ENCODE measurements at places on chromosomes 7 and 10.

DNA sequence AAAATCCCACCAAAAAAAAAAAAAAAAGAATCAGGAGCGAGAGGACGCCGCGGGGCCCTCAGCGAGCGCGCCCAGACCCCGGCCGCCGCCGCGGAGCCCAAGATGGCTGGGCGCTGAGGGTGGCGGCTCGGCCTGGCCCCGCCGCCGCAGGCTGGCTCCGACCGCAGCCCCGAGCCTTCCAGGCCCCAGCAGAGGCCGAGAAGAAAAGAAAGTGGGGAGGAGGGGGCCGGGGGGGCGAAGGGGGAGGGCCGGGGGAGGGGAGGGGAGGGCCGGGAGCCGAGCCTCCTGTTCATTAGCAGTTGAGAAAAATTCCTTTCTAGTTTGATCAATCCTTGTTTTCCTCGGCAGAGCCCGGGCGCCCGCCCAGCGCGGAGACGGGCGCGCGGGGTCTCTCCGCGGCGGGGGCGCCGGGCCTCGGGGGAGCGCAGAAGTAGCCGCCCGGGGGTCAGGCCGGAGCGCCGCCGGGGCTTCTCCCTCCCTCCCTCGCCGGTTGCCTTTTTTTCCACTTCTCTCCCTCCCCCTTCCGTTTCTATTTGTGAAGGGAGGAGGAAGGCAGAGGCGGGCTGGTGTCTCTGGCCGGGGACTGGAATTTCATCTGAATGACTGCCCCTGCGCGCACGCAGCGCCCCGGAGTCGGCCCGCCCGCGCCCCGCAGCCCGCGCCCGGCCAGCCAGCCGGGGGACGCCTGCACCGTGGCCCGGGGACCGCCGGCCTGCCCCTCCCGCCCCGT is 778 bp upstream of the TRIM8 start:
- peak; percentile 75 for DNase-seq

DNA sequence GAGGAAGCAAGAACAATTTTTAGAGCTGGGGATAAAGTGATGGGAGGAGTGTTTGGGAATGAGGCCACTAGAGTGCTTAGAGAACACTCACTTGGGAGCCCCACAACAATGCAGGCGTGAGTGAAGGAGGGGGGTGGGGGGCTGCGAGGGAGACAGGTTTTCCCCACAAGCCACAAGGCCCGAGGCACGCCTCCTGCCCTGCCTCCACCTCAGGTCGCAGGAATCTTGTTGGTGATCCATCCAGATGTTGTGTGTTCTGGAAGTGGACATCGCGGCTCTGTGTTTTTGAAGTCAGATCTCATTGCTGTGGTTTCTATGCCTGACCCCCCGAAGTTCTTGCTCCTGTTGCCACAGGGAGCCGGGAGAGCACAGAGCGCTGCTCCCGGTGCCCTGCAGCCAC is 178.0 kb upstream of the BMPER start:
- no peak for DNase-seq

DNA sequence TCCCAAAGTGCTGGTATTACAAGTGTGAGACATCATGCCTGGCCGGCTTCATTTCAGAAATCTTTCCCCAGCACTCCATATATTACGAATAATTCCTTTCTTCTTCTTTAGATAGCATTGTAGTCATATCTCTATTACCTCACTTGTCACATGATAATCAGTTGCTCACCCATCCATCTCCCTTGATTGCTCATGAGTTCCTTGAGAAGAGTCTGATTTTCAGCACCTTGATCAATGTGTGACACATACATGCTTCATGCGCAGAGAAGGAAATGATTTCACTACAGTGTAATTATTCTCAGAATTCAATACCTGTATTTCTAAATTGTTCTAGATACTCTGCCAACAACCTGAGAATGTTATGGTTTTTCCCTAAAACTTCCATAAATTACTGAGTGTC is 26.7 kb upstream of the GGCT start:
- no peak for DNase-seq

DNA sequence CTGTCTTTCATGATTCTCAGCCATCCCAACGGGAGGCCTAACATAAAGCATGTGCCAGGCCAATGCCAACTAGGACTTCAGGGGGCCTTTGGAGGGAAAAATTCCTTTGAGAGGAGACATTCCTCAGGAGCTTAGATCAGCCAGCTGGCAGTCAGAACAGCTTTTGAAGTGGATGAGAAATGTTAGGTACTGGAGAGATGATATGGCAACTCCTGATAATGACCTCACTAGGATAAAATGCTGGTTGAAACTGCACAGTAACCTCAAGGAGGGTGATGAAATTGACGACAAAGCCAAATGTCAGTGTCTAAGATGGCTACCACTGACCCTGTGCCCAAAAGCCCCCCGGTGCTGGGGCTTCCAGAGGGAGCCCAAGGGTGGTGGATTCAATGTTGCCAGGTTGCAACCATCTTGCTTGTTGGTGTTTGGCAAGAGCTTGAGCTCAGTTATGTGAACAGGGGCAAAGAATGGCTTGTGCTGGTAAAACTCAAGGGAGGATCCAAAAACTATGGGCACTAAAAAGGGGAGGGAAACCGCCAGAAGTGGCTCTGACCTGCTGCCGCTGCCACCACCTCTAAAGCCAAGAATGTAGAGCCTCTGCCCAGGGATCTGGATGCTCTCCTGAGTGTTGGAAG is 121.2 kb downstream of the UBE2H start:
- no peak for DNase-seq

- DNase-seq: no peak
These were observed 864.8 kb upstream of the AUTS2 start for GRCh38 chr7:68733219-68734153.
